ENCODE measurements at places on chromosomes 2 and 18.

GRCh38 chr2:186551323-186552050 lies 38.4 kb upstream of the ITGAV start:
- DNase-seq, result no peak

DNA sequence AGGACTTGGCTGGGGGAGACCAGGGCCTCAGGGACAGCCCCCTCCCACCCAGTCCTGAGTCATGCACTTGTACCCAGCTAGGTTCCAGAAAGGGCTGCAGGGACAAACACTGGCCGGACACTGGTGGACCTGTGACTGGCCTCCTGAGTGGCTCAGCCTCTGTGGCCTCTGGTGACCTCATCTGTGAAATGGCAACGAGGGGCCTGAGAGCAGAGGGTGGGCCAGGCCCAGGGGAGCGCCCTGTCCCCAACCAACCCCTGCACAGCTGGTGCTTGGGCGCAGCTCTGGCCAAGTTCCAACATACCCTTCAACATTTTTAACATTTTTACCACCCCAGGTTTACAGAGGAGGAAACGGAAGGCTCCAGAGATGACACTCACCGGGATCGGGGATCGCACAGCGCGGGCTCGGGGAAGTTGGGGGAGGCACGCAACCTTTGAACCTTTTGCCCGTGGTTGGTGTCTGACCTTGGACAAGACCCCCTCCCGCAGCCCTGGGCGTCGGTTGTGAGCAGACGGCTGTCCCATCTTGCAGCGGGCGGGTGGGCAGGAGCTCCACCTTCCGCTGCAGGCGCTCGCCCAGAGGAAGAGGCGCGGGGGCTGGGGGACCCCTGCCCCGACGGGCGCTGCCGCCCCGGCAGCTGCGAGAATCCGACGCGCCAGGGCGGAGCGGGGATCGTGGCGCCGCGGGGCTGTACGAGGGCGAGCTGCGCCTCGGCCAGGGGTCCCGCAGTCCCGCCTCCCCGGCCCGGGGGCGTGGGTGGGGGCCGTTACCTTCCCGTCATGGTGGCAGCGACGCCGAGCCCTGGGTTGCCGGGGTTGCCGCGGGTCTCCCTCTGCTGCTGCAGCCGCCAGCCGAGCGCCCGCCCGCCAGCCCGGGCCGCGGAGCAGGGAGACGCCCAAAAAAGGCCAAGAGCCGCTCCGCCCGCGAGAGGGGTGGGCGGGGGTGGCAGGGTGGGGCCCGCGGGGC lies 805 bp downstream of the LIMS2 start:
- DNase-seq, result no peak

DNA sequence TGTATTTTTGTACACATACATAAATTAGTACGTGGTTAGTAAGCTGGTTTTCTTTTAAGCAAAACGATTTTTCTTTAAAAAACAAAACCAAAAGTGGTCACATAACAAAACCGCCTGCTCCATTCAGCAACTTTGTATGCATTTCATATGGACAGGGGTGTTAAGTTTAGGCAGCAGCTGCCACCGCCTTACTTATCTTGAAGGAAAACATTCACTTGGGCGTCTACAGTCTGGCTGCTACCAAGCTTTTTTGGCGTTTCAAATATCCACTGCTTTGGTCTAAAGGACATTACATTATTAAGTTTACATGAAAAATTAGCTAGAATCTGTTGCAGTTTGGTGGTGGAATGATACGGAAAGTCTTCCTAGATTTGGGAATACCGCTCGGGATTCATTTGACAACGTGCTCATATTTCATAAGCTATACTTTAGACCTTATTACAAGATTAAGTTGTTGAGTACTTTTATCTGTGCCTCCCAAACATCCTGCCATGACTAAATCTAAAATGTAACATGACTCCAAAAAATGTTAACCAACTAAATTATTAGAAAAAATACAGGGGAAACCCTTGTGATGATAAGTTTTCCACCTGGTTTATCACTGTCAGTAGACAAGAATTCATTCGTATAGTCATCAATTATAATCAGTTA lies 214.8 kb downstream of the NEDD4L start:
- DNase-seq, result no peak

DNA sequence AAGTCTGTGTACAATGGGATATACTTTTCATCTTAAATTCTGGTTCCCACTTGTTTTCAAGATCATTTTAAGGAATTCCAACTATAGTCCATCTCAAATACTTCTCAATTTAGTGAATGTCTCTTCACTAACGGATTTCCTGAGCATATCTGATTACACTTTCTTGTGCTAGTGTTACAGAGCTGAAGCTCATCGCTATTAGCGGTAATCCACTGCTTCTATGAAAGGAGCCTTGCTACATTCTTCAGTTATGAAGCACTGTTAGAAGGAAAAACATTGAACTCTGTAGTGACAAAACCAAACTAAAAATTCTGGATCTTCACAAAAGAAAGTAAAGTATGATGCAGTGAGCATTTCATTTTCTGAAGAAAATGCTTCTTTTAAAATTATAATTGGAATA lies 72.0 kb downstream of the AGPS start:
- DNase-seq, result no peak

DNA sequence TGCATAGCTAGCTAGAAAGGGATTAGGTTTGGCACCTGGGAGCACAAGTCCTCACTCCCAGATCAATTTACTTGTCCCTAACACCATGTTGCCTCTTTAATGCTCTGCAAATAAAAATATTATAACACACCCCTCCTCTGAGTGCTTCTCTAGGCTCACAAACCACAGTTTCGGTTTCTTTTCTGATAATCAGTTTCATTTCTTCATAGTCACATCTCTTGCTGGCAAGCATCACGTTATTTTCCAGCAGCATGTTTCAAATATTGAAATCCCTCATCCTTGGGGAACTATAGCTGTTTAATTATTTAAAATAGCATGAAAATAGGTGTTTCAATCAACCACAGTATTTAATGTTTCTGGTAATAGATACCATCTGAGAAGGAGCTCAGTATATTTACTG lies 13.9 kb upstream of the SMCHD1 start:
- DNase-seq, result no peak

GRCh38 chr18:906416-907114 lies 1.9 kb downstream of the ADCYAP1 start:
- DNase-seq, result no peak

- DNase-seq, result no peak
Measured at GRCh38 chr2:45992021-45992740, 305.0 kb upstream of the EPAS1 start.

- DNase-seq, result no peak
Measured at GRCh38 chr2:231348173-231348572, 47.3 kb upstream of the B3GNT7 start.

DNA sequence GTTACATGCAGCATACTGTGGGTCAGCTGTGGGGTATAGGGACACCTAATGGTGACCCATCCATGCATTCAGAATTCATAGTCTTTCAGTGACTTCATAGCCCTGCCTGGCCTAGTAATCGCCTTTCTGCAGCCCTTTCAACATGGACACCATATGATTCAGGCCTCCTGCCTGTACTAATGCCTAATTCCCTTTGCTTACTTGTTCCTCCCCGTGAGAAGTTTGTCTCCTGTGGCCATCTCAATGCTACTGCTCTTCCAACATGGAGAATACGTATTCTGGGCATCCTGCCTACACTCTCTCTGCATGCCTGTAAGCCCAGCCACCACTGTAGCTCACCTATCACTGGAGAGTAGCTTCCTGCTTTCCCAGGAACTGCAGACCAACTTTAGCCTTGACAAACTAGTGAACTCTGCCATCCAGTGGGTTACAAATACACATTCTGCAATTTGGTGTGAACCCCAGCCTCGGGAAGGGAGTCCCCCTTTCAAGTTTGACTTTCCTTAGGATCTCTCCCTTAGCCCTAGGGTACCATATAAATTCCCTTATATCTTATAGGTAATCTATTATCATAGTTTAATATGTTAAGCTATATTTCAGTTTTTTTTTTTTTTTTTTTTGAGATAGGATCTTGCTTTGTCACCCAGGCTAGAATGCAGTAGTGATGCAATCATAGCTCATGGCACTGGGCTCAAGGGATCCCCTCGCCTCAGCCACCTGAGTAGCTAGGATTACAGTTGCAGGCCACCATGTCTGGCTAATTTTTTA lies 22.3 kb downstream of the M1AP start:
- DNase-seq, result no peak

DNA sequence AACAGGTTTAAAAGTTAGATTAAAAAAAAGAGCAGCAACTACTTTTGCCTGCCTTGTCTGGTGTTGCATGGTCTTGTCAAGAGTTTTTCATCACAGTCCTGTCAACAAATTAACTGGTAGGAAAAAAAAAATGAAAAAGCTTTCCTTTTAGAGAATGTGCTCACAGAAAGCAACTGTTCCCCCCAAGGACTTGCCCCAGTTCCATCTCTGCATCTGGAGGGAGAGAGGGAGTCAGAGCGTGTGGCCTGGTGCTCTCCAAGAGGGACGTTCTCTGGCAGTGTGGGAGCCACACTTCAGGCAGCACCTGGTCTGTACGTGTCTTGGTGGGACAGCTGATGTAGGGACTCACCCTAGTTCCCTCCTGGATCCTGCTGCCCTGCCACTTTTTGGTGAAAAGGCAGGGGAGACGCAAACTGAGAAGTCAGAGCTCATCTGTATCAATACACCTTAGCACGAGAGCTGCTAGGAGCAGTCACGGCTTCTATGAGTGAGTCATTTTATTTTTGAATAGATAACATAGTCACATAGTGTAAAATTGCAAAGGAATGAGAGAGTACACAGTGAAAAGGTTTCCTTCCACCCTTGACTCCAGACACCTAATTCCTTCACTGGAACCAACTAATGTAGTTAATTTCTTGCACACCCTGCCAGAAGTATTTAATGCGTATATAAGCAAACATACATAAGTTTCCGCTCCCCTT lies 172.5 kb upstream of the MGAT5 start:
- DNase-seq, result no peak

DNA sequence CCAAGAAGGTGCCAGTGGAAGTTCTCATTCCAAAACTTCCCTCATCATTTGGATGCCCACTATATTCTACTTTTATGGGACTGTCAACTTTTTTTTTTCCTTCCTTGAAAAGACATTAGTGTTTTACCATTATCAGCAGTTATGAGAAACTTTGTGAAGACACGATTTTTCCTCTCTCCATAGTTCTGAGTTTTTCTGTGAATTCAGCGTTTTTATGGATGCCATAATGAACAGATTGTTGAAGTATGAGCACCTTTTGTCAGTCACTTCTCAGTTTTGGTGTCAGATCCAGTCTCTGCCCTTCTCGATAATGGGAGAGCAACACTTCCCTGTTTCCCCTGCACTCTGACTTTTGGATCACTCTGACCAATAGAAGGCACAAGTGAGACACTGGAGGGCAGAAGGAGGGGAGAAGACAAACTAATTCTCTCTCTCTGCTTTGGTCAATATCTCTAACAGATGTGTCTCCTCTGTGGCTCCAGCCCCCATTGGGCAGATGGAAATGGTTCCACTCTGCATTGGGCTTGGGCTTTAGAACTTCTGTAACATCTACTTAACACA lies 53.5 kb upstream of the FN1 start:
- DNase-seq, result no peak

DNA sequence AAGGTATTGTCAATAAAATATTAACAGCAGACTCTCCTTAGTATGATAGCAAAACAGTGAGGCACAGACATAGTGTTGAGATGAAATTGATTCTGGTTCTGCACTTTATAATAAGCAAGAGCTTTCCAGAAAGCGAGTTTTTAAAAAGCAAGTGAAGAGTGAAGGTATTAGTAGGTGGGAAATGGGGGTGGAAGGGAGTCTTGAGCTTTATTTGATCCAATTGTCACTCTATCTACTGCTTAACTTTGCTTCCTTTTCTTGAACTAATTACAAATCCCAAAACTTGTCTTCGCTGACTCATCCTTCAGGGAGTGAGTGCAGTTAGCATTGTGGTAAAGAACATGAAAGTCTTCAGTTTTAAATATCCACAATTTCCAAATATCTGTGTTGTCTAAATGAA lies 120.6 kb upstream of the BOD1L2 start:
- DNase-seq, result no peak

DNA sequence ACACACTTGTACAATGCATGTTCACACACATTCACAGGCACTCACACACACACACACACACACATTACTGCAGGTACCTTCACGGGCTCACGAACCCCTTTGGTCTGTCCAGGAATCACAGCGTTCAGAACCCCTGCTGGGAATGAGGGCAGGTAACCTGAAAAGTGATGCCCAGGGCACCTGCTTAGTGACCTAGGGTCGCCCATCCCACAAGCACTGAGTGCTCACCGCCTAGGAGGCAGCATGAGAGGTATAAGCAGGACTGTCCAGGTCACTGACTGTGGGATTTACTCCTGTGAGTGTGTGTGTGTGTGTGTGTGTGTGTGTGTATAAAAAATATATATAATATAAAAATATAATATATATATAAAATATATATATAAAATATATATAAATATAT lies 150.9 kb downstream of the GALR1 start:
- DNase-seq, result no peak

DNA sequence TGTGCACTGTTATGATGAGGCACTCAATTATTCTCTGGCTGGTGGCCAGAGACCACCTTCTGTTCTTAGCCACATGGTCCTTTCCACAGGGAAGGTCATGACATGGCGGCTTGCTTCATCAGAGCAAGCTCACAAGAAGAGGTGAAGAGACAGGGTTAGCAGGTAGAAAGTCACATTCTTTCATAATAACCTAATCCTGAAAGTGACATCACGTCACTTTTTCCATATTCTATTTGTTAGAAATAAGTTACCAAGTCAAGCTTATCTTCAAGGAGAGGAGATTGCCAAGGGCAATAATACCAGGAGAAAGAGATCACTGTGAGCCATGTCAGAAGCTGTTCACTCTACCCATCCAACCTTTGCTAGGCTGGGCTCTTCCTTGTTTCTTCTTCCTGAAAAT lies 139.4 kb downstream of the OSR1 start:
- no peak for DNase-seq

DNA sequence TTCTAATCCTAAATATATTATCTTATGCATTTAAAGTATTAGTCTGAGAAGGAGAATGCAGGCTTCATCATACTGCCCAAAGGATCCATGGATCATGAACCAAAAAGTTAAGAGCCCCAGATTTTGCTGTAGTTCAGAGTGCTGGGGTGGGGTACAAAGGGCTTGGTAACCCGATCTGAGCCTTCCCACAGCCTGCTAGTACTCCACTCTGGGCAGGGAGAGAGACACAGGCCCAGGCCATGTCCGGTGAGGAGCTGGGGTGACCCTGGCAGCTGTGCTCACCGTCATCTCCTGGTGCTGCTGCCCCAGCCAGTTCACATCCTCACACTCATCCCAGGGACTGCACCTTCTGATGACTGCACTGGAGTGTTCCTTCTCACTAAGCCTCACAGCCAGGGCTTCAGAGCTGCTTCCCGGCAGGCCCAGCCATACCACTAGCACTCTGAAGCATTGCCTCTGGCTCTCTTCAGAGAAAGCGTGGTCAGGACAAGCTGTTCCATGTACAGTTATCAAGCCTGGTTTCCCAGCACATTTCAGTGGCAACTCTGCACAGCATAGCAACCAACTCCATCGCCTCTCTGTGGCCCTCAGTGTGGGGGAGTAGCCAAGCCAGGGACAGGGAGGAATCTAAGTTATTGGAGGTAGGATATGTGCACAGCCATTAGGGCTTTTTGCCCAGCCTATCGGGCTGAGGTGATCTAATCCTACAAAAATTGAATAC lies 189.0 kb upstream of the CTAGE1 start:
- no peak for DNase-seq
